Activated CD8-positive, alpha-beta memory T cell treated with anti-CD3 and anti-CD28 coated beads for 48 hours (primary cell): ENCODE measurements at places on chromosomes 7 and 10.

DNA sequence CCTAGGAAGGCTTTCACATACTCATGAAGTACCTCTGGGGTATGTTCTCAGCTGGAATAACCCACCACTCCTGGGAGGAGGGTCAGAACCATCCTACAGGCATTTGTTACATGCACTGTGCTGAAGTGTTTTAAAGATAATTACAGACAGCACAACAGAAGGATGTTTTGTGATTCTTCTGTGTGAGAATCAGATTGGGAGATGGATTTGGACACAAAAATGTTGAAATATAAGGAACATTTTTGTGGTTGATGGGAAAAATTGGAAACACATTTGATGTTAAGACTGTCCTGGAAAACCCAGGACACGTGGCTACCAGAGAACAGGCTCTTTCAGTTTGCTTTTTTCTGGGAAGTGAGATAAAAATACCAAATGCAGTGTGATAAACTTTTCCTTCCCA lies 61.4 kb downstream of the BICC1 start:
- DNase-seq: no peak

DNA sequence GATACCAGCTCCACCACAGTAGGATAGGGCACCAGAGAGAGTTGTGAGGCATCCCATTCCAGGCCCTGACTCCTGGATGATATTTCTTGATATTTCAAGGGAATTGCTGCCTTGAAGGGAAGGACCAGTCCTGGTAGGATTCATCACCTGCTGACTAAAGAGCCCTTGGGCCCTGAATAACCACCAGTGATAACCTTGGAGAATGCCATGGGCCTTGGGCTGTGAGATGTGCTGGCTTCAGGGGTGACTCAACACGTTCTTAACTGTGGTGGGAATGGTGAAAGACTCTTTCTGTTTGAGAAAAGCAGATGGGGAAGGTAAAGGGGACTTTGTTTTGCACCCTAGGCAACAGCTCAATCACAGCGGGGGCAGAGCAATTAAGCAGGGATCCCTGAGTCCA lies 21.4 kb upstream of the ASZ1 start:
- DNase-seq: no peak

- no peak for DNase-seq
Observed at GRCh38 chr10:21694631-21695030, 160.6 kb downstream of the MLLT10 start.

DNA sequence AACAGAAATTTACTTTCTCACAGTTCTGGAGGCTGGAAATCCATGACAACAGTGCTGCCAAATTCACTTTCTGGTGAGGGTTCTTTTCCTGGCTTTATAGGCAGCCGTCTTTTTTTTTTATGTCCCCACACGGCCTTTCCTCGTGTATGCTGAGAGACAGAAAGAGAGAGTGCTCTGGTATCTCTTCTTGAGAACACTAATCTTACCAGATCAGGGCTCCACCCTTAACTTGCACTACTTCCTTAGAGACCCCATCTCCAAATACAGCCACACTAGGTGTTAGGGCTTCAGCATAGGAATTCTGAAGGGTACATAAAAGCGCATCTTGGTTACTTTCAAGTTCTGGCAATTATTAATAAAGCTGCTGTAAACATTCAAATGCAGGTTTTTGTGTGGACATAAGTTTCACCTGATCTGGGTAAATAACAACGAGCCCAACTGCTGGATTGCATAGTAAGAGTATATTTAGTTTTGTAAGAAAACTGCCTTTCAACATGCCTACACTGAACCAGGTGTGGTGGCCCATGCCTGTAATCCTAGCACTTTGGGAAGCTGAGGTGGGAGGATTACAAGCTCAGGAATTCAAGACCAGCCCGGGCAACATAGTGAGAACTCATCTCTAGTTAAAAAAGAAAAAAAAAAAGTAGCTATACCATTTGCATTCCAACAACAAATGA lies 8.2 kb upstream of the C1GALT1 start:
- DNase-seq: no peak

DNA sequence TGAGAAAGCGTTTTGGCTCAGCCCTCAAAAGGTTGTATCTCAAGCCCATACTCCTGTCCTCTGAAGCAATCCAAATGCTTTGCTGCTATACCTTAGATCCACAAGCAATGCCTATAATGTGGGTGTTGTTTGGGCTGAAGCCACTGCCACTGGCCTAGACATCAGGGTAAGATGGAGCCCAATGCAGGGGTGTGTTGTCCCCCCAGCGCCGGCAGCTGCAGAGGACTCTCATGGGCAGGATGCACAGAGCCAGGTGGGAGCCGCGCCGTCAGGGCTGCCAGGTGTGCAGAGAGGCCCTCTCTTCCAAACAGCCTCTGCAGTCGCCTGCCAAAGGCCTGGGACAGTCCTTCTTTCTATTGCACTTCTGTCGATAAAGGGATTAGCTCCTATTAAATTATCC lies 205.2 kb upstream of the SHH start:
- DNase-seq: no peak

GRCh38 chr10:64286533-64286932 lies 765.3 kb downstream of the REEP3 start:
- DNase-seq: no peak

- DNase-seq: no peak
Observed at GRCh38 chr7:39321909-39322498, 244.2 kb upstream of the YAE1 start.

- DNase-seq: peak; percentile 54
Observed at GRCh38 chr10:92848441-92849233, at the start of gene EXOC6. Gene EXOC6, plus strand, starts transcription at chr10:92848520. Its CDS starts 14 bp downstream, at chr10:92848534.

DNA sequence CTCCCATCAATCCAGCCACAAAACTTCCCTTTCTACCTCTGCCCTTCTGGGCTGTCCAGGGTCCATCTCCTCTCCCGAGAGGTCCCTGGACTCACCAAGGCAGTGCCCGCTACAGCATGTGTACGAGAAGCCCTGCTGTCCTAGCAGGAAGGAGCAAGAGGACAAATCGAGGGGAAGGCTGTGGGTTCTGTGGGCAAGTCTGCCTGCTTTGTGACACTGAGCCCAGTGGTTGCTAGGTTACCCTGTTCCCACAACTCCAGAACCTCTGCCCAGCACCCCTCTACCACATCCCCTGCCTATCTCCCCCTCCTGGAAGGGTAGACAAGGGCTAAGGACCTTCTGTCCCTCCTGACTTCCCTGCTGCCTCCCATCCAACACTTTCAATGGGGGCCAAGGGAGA lies at the start of gene TBATA:
TSS of gene TBATA (minus strand) at position 188 of the 400 bp plus-strand sequence. CDS start 1,998 bp downstream, outside the sequence.
- no peak for DNase-seq

GRCh38 chr10:1024103-1024502 lies 1.6 kb downstream of the IDI2 start:
- DNase-seq: no peak

GRCh38 chr10:78434886-78435285 lies 401.2 kb downstream of the RPS24 start:
- no peak for DNase-seq

GRCh38 chr7:127447326-127447945 lies 54.9 kb upstream of the ZNF800 start:
- DNase-seq: no peak

DNA sequence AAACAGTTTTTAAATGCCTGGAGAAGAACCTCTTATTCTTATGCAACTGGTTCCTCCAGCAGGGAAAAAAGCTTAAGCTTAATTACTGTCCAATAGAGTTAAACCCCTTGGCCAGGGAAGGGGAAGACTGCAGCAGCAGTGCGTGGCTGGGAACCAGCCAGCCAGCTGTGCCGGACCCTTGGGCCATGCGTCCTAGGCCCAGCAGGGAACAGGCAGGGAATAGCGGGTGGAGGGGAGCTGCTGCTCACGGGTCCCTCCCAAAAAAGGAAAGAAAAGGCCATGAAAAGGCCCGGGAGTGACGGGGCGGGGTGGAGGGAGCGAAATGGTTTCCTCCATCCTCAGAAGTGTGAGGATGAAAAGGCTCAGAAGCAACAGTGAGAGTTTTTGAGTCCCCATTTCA lies 35.2 kb upstream of the HECW1 start:
- DNase-seq: no peak

DNA sequence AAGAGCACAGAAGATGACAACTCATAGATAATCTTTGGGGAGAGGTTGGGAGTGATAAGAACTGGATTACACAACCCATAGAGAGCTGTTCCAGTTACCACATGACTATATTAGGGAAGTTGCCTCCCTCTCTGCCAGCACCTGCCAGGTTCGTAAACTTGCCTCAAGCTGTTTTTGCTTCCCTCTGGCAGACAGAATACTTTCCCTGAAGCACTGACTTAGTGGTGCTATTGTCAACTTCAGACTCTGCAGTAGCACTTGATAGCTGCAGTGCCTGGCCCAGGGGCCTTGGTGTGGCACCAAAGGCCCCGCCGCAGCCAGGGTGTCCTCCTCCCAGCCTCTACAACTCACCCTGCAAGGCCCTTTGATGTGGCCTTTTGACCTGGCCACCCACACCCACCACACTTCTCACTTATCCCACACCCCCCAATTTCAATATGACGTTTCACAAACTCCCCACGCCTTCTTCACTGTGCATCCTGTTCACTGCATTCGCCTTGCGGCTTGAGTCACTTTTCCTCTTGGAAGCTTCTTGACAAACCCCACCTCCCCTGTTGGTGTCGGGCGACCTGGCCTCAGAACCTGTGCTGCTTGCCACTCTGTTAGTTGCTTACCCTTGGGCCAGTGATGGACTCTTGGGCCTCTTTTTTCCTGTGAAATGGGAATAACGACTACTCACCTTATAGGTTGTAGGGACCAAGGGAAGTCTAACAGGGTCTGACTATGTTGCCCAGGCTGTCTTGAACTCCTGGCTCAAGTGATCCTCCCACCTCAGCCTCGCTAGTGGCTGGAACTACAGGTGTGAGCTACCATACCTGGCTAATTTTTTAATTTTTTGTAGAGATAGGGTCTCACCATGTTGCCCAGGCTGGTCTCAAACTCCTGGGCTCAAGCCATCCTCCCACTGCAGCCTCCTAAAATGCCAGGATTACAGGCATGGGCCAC lies 50.2 kb upstream of the PODXL start:
- no peak for DNase-seq

GRCh38 chr10:69963835-69964710 lies 88.6 kb upstream of the MACROH2A2 start:
- DNase-seq: no peak

- DNase-seq: no peak
Observed at GRCh38 chr7:37633048-37633447, 50.5 kb upstream of the GPR141 start.

DNA sequence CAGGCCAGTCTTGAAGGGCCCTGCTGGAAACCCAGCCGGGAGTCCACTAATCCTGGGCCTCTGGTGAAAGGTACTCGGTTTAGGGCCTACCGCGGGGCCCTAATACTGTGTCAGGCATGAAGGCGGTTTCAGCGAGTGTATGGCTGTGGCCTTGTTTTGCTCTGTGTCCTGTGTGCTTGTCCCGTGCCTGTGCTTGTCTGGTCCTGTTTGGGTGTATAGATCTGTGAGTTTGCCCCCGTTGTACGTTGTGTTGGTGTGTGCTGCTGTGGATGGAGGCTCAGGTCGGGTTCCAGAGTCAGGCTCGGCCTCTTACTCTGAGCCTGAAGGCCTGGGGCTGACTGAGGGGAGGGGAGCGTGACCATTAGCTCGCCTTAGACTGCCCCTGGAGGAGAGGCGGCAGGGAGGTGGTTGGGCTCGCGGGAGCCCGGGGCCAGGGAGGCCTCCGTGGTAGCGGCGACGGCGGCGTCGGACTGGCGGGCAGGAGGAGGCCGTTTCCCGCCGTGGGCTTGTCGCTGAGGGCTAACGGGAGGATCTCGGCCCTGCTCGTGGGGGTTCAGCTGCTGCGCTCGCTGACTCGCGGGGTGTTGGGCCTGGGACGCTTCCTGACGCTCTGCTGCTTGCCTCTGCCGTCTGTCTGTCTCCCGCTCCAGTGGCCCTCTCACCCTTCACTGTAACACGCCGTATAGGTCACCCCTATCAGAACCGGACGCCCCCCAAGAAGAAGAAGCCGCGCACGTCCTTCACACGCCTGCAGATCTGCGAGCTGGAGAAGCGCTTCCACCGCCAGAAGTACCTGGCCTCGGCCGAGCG lies 2.6 kb downstream of the TLX1 start:
- no peak for DNase-seq
